DMS79 treated with DMSO at 0.1 percent for 48 hours (cell line): ENCODE measurements at places on chromosomes 3 and 15.

GRCh38 chr3:170751083-170751898 is 118.7 kb downstream of the RPL22L1 start:
- peak; percentile 71 for DNase-seq

GRCh38 chr3:69313251-69313650 is 72.6 kb downstream of the FRMD4B start:
- no peak for DNase-seq

GRCh38 chr3:152030320-152030719 is 156.9 kb downstream of the SUCNR1 start:
- no peak for DNase-seq

DNA sequence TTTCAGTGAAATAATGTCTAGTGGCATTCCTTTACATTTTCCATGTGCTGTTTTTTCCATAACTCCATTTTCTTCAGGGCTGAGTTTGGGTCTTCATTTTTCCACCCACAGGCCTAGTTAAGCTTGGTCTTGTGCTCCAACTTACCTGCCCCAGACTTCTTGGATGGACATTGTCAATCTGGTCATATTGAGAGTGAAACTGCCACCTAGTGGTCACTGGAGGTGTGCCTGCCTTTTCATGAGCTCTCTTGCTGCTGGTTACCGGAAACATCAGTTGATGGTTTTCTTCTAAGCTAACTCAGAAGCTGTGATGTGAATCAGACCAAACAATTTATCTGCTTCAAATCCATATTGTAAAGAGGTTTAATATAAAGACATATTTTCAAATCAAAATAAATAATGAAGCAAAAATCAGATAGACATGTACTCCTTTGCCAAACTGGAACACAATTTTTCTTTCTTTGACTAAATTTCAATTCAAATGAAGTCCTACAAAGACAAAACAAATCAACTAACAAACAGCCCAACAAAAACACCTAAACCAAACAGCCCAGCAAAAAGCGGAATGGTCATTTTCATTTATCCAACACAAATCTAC is 135.1 kb upstream of the RASGRP1 start:
- DNase-seq, result no peak

DNA sequence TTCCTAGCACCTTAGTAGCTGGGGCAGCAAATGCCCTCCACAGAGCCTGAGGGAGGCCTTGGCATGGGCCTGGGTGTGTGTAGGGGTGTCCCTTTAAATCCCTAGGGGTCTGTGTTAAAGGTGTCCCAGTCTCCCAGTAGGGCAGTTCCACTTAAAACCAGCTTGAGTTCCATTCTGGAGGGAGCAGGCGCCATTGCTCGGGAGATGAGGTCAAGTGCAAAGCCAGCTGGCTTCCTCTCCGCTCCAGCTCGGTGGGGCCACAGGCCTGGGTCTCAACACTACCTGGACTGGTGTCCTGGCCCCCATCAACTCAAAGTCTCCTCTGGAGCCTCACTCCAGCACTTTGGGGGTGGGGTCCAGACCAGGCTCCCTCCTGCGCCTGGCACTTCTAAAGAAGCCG is 25.2 kb downstream of the FEM1B start:
- no peak for DNase-seq

GRCh38 chr3:107579371-107579770 is 56.6 kb downstream of the BBX start:
- no peak for DNase-seq
